ENCODE measurements at places on chromosomes 2 and 18.

DNA sequence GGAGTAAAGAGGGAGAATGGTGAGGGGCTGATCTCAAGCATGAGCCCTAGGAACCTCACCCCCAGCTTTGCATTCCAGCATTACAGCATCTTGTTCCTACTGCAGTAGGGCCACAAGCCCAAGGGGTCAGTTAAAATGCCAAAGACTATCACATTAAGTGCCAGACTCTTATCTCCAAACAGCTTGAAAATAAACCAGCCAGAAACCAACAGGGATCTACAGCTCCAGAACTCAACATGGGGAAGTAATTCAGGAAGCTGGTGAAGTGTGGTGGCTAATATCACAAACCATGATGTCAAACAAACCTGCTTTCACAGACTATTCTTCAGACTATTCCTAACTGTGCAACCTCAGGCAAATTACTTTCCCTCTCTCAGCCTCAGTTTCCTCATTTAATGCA, 278.3 kb downstream of the TNS1 start:
- no peak for DNase-seq

GRCh38 chr2:43165378-43166069, 60.9 kb downstream of the ZFP36L2 start:
- peak; percentile 22 for DNase-seq

DNA sequence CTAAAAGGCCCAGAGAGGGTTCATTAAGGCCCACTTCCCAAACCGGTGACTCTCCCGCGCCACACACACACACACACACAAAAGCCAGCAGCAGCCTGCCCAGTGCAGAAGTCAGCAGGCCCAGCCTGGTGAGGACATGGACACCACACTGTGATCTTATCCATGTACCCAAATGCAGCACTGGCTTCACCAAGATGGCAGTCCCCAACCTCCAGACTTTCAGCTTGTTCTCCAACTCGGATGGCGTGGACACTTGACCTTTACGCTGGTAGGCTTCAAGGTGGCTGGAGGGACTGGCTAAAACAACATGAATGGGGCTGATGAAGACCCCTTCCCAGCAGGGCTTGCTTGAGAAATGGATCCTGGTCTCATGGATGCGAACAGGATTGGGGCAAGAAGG, 50.4 kb downstream of the TNS1 start:
- DNase-seq, result no peak

GRCh38 chr18:44516450-44516849, 164.2 kb upstream of the SETBP1 start:
- DNase-seq, result no peak

GRCh38 chr18:63882333-63883141, 5.0 kb upstream of the SERPINB2 start:
- DNase-seq, result no peak

DNA sequence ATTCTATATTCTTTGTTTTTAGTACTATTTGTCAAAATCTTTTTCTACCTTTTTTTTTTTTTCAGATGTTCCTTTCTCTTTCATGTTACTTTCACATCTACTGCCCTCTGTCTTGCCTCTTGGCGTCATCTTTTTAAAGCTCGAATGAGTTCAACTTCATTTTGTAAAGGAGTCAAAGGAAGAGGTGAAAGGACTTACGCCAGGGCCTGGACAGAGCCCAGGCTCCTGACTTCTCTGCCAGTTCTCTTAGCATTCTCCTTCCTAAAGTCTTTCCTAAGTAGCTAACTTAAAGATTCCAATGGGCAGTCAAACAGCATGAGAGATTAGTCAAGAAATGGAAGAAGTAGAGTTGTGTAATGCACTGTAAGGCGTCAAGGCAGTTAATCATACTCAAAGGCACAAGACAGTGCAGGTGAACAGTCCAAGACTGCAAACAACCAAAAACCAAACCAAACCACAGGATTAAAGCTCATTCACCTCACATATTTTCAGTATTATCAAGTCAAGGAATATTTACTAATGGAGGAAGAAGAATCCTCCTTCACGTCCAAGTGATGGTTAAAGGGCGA, 301.7 kb downstream of the TCF4 start:
- no peak for DNase-seq

Data from NAMALWA (cell line).